CD14-positive monocyte (primary cell): ENCODE measurements at places on chromosomes 7 and 10. TPM values are rescaled to one million over a fixed set of nuclear protein-coding genes. Genes with fewer than 3 reads are reported as not detected.

DNA sequence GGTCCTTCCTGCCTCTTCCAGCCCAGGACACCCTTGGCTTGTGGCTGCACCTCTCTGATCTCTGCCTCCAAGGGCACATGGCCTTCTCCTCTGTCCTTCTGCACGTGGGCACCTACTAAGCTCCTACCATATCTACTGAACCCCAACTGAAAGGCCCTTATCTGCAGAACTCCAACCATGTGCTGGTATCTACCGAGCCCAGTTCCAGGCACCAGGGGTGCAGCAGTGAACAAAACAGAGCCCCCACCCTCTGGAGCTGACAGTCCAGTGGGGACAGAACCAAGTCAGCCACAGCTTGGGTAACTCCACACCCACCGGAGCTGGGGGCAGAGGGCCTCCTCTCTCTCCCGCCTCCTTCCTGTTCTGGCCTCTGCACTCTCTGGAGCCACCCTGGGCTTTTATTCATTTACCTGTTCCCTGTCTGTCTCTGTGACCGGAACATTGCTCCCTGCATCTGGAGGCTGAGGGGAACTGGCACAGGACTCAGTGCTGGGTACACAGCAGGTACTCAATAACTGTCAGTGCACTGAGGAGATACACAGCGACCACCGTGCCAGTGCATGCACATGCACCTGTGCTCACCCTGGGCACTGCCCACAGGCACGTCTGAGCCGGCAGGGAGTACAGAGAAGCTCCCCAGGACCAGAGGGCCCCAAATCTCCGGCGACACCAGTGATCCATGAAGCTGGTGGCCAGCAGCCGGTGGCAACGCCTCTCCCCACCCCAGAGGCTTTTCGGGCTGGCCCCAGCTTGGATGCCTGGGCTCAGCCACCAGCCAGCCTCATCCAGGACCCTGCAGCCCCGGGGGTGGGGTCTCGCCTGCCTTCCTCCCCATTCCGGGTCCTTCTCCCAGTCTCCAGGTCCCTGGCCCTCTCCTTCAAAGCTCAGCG lies 2.0 kb downstream of the MICALL2 start:
- no peak for DNase-seq

DNA sequence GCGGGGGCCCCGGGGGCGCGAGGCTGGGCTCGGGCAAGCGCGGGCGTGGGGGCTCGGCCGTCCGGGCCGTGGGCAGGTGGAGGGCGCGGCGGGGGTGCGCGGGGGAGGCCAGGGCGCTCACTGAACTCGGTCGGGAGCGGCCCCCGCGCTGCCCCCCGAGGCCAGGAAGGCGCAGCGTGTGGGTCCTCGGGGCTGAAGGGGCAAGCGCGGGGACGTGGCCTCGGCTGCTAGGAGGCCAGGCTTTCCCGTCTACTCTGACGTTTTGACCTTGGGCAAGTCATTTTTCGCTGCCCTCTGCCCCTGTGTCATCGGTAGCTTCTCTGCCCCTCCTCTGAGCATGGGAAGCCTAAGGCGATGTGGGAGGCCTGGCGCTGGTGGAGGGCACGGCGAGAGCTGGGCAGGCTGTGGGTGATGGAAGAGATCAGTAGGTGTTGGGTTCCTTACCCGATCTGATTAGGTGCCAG lies 441 bp downstream of the FBH1 start:
- peak; percentile 29 for DNase-seq

- DNase-seq: peak; percentile 43
Measured at GRCh38 chr10:34638406-34639054, 176.6 kb downstream of the PARD3 start.

GRCh38 chr7:99390941-99391602 lies 16.5 kb downstream of the ARPC1B start:
- no peak for DNase-seq

- no peak for DNase-seq
Measured at GRCh38 chr10:44908066-44908749, 2.9 kb upstream of the TMEM72 start.

DNA sequence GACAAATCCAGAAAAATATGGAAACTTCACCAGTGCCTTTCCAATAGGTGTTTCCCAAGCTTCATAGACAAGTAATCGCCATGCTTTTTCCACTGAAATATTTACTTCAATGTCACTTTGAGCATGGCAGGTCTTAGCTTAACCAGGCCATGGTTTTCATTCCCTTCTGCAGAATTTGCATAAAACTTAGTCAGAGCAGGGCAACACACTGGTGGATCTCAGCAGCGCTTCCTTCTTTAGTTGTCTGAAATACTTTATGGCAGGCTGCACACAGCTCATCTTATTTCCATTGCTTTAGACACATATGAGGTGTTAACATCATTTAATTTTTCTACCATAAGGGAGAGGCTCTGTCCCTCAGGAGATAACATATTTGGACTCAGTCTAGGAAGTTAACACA lies 102.9 kb upstream of the AHR start:
- DNase-seq: no peak

- DNase-seq: no peak
Measured at GRCh38 chr10:52483587-52483986, 169.5 kb downstream of the DKK1 start.

DNA sequence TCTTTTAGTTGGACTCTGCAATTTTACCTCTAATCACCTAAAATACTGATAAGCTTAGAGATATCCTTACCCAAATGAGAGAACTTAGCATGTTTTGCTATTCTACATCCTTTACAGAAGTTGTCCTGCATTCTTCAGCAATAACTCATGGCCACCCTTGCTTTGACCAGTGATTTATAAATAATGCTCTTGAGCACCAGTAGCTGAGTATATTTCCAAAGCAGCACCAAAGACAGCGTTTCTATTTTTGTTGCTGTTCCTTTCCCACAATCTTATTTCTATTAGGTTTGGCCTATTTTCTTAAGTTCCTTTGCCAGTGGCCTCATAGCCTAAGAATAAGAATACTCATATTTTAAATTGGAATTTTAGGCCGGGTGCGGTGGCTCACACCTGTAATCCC lies 15.0 kb downstream of the ARPC1A start:
- DNase-seq: no peak

GRCh38 chr10:127182161-127182560 lies 14.2 kb downstream of the INSYN2A start:
- DNase-seq: no peak

- DNase-seq: no peak
Measured at GRCh38 chr7:107643407-107643806, 17.2 kb upstream of the SLC26A4 start.

The SPDYE1 gene
- polyA plus RNA-seq: not detected in 2 replicates

The NPTX2 gene
- not detected in 2 replicates for polyA plus RNA-seq

The LRMDA gene
- 39.8 and 43.1 TPM in 2 replicates for polyA plus RNA-seq
